ENCODE measurements at places on chromosomes 6 and 20.

- no peak for DNase-seq
Measured at GRCh38 chr6:51273228-51273961, 454.7 kb downstream of the TFAP2B start.

DNA sequence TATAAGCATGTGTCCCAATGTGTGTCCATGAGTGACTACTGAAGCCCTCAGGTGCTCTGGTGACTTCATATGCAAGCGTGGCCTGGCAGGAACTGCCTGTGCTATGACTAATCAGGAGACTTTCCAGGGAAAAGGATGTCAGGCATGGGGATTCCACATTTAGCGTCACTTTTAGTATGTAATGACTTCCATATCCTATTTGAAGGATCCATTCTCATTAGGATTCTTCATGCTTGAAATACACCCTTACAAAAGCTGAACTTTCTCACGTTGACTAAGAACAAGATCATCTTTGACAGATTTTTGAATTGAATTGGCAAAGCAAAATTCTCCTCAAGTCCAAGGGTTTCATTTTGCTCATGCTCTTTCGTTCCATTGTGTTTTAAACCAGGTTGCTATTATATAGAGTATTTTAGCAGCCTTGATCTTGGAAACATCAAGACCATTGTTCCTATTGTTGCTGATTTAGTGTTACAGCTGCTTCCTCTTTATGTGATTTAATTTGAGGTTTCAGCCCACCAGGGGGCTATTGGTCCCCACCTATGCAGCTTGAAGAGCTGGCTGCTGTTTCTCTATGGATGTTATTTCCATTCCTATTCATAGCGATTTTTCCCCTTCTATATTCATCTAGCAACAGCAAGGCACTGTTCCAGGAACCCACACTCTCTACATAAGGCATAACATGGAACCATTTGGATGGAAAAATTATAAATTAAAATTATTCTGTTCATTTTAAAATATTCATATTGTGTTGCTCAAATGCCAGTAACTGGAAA lies 418.6 kb downstream of the CDKAL1 start:
- no peak for DNase-seq

GRCh38 chr6:147040121-147040910 lies 163.9 kb upstream of the STXBP5 start:
- DNase-seq: no peak

DNA sequence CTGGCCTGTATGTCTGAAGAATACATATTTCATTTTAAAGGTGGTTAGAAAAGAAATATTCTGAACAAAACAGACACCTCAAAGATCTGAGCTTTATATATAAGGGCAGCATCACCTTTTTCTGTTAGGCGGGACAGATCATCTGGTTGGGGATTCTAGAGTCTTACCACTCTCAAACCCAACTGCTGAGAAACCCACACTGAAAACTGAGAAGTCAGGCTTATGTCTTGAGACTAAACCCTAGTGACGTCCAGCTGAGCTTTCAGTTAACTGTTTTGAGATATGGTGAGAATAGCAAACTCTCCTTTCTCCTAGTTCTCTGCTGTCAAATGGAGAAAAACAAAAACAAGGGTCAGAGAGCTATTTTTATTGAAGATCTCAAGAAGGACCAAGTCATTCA lies 63.7 kb upstream of the CCN6 start:
- no peak for DNase-seq

- DNase-seq: peak; percentile 23
Measured at GRCh38 chr20:50569864-50570836, 60.0 kb downstream of the PTPN1 start.

DNA sequence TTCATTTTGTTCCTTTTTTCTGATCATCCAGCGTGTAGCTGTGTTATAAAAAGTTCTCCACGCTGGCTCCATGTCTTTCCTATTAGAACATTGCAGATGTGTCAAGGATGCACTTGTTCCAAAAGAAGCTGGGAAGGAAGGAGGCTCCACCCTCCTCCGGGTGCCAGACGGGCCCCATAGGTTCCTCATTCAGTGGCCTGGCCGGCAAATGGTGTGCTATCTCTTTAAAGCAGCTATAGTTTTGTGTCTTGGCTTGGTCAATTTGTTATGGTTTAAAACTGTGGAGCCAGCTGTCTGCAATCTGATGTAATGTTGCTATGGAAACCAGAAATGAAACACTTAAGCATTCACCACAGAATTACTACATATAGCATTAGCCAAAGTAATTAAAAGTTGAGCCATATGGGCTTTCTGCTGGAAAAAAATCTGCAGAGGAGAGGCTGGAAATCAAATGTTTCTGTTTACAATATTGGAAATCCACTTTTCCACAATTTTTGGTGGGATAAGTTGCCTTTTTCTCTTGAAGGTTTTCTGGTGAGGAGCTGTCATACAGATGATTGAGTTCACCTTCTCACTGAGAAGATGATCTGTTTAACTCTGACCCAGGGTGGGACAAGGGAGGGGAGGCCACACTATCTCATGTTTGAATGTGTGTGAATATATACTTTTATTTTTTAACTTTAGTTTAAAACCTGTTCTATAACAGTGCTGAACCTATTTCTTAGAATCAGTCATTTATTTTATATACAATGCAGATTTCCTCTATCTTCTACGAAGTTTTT lies 167.4 kb downstream of the SASH1 start:
- no peak for DNase-seq

DNA sequence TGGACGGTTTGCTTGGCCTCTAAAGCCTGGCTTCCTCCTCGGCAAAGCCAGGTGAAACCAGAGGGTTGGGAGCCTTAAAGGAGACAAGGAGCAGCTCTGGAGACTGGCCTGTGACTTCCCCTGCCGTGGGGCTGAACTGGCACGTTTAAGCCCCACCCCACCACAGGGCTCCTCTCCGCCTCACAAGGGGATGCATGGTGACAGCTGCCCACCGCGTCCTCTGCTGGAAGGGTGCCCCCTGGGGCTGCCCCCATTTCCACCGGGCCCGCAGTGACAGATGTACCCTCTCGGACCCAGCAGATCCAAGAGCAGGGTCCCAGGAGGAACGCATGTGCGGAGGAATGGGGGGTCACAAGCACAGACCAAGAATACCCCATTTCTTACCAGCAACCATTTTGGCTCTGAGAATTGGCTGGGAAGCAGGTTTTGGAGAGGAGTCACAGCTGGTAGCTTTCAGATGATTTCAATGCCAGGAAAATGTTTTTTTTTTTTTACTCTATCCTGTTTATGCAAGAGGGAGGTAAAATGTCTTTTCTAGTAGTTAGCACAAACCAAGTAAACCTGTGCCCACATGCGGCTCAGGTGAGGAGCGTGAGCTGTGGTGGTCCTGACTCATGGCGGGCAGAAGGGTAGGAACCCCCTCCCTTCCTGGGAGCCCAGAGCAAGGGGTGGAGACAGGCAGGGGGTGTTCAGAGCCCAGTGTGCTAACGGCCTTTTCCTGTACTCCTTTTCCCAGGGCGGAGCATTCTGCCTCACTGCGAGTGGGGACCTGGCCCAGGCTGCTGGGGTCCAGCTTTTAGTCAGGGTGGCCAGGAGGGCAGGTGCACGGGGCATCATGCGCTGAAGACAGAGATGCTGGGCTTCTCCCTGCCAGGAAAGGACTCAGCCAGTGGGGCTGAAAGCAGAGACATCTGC lies 33.0 kb downstream of the FRMD1 start:
- DNase-seq: no peak

- no peak for DNase-seq
Measured at GRCh38 chr20:59122566-59122919, 41.1 kb upstream of the ZNF831 start.

GRCh38 chr20:32605167-32605656 lies 20.1 kb upstream of the NOL4L start:
- no peak for DNase-seq

DNA sequence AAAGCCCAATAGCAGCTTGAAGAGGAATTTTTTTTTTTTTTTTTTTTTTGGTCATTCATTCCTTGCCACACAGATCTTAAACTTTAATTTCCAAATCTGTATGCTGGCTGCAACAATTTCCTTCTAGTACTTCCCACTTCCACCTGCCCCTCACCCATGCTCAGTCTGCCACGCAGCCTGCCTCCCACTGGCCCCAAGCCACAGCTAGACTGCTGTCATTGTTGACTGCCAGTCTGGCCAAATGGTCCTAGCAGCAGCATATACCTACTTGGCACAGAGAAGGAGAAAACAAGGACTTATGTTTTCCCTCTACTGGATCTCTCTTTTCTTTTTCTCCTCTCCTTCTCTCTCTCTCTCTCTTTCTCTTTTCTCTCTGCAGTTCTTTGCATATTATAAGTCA lies 118.3 kb upstream of the HEY2 start:
- no peak for DNase-seq

GRCh38 chr6:31366693-31367470 lies 9.9 kb upstream of the HLA-B start:
- DNase-seq: peak; percentile 83

- no peak for DNase-seq
Measured at GRCh38 chr6:46948699-46949098, 27.0 kb upstream of the ADGRF5 start.

GRCh38 chr6:79127660-79128059 lies 49.6 kb upstream of the PHIP start:
- no peak for DNase-seq

DNA sequence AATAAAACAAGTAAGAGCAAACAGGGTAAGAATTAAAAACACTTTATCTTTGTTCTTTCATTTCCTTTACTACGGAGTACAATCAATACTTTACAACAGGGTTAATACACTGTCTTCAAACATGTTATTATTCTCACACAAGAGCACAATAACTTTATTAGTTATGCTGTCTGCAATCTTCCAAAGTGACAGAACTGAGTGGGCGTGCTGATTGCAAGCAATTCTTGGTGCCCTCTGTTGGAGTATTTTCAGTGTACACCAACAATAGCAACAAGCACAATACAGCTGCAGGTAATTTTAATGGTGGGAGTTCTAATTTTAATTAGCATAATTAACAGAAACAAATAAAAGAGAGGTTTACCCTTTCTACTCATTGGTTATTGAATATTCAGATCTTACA lies 33.9 kb upstream of the PTPRK start:
- DNase-seq: no peak

DNA sequence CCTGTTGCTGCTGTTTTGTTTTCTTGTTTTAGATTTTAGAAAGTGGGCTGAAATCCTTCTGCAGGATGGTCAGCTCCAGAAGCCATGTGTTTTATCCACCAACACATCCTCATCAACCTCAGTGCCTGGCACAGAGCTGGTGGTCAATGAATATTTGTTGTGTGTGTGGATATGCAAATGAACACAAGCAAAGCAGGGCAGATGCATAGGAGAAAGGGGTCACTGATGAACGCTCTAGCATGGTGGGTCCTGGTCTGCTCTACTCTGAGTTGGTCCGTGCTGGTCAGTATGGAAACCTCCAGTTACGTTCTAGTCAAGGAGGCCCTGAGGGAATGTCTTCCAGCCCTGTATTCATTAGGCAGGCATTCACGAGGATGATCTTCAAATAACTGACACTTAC lies 682.5 kb downstream of the QKI start:
- no peak for DNase-seq

- no peak for DNase-seq
Measured at GRCh38 chr20:13255356-13255755, 34.3 kb downstream of the ISM1 start.

DNA sequence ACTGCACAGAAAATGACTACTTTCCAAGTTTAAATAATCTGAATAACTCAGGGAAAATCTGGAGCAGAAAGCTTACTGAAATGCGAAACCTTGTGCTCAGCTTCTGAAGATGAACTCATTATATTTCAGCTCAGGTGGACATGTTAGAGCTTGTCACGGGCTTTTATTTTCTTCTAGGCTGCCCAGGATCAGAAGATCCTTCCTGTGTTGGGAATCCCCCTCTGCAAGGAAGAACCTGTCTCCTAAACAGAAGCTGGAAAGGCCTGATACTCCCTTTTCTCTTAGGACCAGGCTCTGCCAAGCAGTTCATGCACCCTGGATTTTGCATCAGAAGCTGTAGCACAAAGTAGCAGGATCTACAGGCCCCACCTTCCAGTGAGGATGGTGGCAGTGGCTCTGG lies 5.1 kb upstream of the SLC2A12 start:
- DNase-seq: no peak

GRCh38 chr6:13761361-13762036 lies 49.9 kb upstream of the RANBP9 start:
- no peak for DNase-seq

DNA sequence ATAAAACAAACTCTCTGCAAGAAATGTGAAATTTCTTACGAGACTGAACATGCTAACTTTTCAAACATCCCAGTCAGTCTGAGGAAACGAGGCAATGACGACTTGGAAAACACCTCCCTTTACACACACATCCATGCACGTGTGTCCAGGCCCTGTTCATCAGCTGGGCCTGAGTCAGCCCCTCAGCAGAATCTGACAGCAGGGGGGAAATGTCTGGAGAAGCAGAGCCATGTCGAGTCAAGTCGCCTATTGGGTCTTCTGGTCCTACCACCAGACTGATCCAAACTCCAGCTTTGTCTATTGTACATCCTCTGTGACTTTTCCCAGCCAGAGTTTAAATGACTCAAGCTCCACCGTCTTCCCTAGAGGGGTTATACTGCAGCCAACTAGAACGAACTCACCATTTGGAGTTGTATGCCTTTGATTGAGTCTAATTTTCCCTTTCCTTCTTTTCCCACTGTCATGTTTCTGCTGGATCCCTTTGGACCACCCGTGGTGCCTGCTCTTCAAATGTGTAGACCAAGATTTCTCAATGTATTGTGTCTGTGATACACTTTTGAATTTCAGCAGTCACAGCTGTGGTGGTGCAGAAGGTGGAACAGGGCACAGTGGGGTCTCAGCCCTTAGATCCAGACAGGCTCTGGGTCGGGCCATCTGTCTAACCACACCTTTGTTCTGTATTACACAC lies 254.0 kb downstream of the CDC5L start:
- DNase-seq: no peak

DNA sequence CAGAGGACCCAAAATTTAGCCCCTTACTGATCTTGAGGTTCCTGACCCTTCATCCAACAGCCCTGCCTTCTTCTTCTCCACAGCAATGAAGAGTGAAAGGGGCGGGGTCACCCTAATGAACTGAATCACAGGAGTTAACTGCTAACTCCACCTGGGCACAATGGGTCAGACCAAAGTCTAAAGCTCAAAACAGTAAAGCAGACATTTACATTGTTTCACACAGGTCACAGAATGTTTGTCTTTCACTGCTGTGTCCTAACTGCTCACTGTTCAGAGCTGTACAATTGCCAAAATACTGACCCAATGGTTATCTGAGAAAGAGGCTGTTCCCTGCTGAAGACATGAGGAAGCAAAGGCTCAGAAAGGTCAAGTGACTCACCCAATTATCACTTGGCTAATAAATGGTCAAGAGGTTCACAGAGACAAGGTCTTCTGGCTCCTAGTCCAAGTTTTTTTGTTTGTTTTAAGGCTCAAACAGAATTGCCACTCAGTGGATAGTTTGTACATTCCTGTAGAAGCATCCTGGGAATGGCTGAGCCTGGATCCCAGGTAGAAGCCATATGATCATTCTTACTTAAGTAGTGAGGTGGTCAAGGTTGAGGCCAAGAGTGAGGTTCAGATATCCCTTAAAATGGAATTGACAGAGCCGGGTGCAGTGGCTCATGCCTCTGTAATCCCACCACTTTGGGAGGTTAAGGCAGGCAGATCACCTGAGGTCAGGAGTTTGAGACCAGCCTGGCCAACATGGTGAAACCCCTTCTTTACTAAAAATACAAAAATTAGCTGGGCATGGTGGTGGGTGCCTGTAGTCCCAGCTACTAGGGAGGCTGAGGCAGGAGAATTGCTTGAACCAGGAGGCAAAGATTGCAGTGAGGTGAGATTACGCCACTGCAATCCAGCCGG lies 35.1 kb upstream of the FAM83C start:
- DNase-seq: no peak
